ENCODE measurements at places on chromosomes 6 and 20.

DNA sequence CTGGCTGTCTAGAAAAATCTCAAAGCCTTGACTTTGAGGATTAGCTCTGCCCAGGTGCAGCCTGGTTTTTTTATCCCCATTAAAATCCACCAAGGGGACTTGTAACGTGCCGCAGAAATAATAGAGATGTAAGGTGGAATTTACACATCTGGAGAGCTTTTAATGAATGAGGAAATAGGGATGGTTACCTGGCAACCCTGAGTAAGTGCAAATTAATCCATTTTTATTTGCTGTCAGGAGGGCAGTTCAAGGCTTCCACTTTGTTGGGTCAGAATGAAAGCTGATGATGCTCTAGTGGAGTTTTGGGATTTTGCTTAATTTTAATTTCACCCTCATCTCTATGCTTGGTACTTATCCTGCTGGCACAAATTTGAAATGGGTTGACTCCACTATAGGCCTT is 163.4 kb upstream of the CEP162 start:
- no peak for DNase-seq

DNA sequence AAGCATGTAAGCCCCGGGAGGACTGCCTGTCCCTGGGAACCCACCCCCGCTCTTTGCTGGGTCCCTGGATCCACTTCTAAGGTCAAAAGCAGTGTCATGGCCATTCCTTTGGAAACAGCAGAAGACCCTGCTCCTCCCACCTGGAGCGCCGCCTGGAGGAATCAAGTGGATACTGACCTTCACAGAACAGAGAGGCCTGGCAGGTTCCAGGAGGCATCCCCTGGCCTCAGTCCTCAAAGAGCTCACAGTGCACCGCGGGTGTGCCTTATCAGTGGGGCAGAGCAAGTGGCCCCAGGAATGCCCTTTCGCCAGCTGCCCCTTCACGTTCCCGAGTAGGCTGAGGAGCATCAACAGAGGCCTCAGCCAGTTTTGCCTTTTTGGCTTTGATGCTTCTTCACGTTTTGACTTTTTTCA is 11.1 kb upstream of the SLC4A11 start:
- DNase-seq = peak; percentile 35

DNA sequence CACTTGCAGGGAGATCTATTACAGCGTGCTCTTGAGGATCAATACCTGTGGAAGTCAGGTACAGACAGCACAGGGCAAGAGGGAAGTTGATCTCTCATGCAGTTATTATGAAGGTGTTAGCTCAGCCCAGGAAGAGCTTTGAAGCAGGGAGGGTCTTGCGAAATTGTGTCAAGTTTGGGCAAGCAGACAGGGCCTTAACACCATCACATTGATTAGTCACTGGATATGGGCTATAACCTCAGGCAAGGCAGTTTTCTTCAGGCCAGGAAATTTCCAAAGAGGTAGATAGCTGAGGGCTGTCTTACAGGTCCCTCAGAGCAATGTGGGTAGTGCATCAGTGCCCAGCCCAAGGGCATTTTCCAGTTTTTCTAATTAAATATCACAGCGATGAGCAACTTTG is 643.8 kb downstream of the DHX35 start:
- DNase-seq = no peak

DNA sequence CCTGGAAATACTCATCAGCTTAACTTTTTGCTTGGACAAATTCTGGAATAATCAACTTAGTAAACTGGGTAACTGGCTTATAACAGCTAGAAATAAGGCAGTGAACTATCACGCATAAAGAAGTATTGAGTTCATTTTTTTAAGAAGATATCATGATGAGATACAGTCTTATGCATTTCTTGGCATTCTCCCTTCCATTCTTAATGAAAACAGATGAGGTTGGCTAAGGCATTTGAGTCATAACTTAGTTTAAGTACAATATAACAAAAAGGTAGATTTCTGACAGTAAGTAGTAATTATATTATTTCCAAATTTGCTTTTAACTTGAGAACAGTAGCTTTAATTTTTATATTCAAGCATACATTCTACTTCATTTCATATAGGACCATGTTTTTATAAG is 56.1 kb downstream of the SAMD5 start:
- no peak for DNase-seq
